ENCODE measurements at places on chromosomes 4 and X.
A peak's percentile ranks its signal among the peaks of the same experiment; 100 is the strongest.

- DNase-seq = no peak
These were observed 196.6 kb upstream of the GABRA2 start for GRCh38 chr4:46586566-46586965.

DNA sequence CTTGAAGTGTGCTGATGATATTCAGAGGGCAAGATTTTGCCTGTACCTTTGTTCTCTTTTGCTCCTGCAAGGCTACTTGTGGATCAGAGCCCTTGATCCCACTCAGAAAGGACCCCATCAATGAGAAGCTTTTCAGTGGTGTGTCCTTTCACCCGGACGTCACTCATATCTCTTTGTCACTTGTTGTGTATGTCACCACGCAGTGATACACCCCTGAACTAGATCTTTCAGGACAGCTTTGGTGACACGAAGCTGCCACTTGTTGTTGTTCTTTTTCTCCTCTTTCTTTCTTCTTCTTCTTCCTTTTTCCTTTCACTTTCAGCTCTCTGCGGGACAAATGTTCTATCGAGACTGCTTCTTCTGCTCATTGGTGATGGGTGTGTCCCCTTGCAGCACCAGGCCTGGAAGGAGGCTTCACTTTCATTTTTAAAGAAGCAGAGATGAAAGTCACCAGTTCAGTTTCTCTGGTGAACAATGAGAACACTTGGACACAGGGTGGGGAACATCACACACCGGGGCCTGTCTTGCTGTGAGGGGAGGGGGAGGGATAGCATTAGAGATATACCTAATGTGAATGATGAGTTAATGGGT lies 83.6 kb downstream of the NBDY start:
- DNase-seq = no peak

DNA sequence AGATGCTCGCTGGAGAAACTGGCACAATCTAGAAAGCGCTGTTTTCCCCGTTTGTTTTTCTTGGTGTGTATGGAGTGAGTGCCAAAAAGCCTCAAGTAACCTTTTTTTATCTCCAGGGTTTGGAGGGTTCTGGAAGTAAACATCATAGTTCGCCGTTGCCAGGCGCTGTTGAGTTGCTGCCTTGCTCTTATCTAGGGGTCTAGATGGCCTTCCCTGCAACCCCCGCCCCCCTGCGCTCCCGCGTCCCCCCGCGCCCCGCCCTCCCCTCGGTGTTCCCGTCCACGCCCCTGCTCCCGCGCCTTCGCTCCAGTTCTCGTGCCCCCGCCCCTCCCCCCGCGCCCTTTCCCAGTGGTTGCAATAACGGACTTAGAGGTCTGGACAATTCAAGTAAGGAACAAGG lies 555 bp upstream of the GCNA start:
- DNase-seq = no peak

- DNase-seq = no peak
These were observed 20.5 kb downstream of the PSMD10 start for GRCh38 chrX:108070891-108071290.

- no peak for DNase-seq
These were observed 340.8 kb downstream of the ADGRL3 start for GRCh38 chr4:61540944-61541343.

DNA sequence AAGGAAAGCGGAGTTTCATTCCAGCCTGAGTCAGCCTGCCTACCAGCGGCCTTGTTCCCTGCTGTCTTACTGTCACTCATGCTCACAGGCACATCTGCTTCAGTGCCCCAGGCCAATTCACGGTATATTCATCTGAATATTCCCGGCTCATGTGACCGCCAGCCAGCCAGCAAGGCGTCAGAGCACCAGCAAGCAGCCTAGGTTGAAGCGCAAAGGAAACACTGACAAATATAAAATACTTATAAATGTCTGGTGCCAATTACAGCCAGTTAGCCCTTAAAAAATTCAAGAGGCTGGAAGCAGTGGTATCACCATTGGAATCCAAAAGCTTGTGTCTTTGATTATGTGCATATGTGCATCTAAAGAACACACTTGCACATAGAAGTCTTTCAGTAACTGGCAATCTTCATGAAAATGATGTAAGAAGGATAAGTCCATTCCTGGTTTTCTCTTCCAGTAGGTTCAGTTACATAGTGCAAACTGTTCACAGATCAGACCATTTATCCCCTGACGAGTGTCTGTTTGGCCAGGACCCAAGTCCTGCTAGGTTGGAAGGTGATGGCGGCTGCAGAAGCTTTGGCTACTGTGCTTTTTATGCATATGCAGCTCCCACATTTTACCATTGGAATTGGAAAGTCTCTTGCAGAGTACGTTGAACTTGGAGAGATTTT lies 61.3 kb downstream of the LUZP4 start:
- no peak for DNase-seq

- DNase-seq = no peak
These were observed 8.5 kb downstream of the UNC5C start for GRCh38 chr4:95540227-95540626.

GRCh38 chrX:55056820-55057674 lies 17.8 kb upstream of the PAGE2B start:
- no peak for DNase-seq

DNA sequence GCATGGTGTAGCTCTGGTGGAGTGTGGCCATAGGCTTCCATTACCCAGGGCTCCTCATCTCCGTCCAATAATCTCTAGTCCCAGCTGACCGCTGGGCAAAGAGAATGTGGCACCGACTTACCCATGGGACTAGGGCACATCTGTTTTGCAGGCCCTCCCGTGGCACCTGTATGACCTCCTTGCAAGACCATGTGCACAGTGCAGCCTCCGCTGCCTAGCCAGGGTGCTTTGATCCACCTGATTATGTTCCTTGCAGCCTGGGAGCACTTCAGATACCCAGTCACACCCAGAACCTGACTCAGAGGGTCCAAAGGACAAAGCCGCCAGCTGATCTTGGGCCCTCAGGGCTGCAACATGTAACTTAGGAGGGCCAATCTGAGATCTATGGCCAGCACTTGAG lies 84.8 kb downstream of the PCDH10 start:
- DNase-seq = no peak

DNA sequence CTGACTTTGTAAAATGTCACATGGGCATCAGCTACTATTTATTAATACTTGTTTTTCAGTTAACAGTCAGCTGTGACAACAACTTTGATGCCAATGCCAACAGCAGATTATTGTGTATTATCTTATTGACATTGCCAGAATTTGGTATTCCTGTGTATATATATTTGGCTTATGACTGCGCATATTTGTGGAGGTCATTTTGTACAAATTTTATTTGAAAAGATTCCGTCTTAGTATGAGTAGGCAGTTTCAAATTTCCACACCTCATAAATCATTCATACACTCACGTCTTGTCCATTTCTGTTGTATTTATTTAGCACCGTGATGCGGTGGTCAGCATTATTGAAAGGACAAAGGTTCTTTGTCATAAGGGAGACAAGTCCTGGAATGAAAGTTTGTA lies 558.2 kb upstream of the NDST4 start:
- DNase-seq = no peak

DNA sequence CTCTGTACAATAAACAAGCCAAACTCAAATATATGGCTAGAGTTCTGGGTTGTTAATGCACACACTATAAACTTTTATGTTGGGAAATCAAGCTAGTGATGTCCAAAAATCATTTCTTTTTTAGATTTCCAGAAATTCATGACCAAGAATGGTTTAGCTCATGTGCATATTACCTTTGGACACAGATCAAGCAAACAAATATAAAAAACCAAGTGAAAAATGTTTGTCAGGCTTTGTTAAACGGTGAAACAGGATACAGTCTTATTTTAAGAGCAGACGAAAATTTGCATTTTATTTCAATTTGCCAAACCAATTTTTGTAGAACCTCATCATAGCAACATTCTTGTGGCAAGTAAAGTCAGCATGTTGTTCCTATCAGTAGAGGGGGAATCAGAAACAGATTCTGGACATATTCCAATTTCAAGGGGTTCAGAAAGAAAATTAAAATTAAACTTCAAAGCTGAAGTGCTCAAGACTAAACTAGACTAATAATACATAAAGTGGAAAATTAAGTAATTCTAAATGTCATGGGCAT lies 413.6 kb downstream of the TRIML1 start:
- DNase-seq = no peak

- no peak for DNase-seq
These were observed 87.0 kb upstream of the FAT1 start for GRCh38 chr4:186810613-186811150.

- no peak for DNase-seq
These were observed 132.8 kb upstream of the FUNDC1 start for GRCh38 chrX:44675362-44676024.

DNA sequence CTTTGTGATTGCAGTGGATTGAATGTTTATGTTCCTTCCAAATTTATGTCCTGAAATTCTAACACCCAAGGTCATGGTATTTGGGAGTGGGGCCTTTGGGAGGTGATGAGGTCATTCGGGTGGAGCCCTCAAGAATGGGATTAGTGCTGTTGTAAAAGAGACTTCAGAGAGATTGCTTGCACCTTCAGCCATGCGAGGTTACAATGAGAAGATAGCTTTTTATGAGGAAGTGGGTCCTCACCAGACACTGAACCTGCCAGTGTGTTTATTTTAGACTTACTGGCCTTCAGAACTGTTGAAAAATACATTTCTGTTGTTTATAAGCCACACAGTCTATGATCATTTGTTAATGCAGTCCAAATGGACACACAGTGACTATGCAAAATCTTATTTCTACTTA lies 161.0 kb upstream of the GPRIN3 start:
- no peak for DNase-seq

GRCh38 chrX:127888767-127889166 lies 163.4 kb downstream of the ACTRT1 start:
- DNase-seq = no peak

GRCh38 chr4:99808260-99808857 lies 8.3 kb upstream of the DAPP1 start:
- DNase-seq = peak; percentile 25

DNA sequence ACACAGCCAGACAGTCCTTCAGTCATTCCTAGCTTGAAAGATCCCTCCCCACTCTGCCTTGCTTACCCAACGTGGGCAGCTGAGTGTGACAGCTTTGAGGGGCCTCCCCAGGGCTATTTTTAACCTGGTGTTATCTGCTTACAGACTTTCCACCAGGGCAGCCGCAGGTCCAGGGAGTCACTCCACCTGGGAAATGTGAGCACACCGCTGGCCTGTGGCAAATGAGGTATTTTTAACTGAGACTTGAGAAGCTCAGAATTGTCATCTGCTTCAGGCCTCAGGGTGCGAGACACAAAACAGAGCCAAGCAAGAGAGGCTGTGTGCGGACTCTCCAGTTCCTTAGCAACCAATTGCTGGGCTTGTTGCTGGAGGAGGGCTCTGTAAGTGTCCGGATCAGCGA lies 13.0 kb downstream of the CORIN start:
- no peak for DNase-seq

DNA sequence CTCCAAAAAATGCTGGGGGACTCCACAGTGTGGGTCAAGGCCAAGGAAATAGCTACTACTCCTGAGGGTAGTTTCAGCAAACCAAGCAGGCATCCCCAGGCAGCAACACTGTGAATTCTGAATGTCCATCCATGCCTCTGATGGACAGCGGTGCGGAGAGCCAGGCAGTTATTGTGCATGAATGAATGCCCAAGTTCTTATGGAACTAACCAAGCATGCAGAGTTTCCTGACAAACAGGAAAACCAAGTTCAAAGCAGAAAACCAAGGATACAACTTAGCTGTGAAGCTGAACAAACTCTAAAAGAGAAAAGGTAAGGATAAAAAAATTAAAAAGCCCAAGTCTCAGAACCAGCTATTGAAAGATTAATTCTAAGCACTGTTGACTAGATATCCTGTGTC lies 642.6 kb upstream of the HS3ST1 start:
- DNase-seq = no peak

DNA sequence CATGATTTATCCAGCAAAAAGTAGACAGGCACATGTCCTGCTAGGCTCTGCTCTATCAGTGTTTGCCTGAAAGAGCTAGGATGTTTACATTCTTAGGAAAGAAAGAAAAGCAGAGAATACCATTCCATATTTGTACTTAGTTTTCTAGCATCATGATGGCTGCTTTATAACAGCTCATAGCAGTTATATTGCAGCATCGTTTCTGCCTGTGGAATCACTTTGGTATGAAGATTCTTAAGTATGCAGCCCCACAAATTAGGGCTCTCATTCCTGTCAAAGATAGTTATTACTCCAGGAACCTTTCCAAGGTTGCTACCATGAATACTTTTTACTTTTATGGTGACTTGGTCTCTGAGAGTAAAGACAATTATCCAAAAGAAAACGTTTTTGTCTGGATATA lies 119.0 kb upstream of the MYOZ2 start:
- DNase-seq = no peak

DNA sequence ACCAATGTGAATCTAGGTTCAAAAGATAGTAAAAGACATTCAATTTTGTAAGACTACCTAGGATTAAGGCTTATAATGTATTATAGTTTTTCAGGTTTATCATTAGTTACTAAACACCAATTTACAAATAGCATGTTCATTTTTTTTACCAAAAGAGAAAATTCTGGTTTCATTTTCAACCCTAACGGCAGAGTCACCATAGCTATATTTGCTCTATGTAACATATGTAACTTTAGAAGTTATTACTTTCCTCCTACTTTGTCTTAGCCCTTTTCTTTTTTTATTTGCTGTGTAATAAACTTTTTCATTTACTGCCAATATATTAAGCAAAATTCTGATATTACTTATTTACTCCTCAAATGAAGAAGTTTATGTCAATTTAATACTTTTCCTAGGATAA lies 639.6 kb downstream of the ARAP2 start:
- DNase-seq = no peak

GRCh38 chrX:70476934-70477733 lies 32.5 kb downstream of the DLG3 start:
- no peak for DNase-seq

GRCh38 chr4:39030725-39031124 lies 1.5 kb downstream of the TMEM156 start:
- DNase-seq = no peak

- DNase-seq = no peak
These were observed 26.9 kb downstream of the HTRA3 start for GRCh38 chr4:8296491-8296890.

DNA sequence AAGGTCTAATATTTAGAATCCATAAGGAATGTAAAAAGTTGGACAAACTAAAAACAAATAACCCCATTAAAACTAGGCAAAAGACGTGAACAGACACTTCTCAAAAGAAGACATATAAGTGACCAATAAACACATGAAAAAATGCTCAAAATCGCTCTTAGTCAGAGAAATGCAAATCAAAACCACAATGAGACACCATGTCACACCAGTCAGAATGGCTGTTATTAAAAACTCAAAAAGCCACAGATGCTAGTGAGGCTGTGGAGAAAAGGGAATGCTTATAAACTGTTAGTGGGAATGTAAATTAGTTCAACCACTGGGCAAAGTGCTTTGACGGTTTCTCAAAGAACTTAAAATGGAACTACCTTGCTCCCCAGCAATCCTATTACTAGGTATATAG lies 674.3 kb upstream of the MAGEB2 start:
- DNase-seq = no peak

- DNase-seq = no peak
These were observed 499.6 kb downstream of the ACTRT1 start for GRCh38 chrX:127552571-127552970.

DNA sequence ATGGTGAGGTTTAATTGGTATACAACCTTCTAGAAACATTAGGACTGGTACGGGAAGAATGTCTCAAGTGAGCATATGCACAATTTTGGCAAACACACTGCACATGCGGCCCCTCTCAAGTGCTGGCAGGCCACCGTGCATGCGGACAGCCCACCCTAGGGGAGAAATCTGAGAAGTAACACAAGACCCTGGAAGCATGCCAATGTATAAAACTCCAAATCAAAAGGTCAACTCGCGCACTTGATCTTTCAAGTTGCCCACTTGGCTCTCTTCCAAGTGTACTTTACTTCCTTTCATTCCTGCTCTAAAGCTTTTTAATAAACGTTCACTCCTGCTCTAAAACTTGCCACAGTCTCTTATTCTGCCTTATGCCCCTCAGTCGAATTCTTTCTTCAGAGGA lies 488.3 kb downstream of the CFAP47 start:
- no peak for DNase-seq

All from NCI-H187 (cell line).